NCI-H2171 treated with DMSO at 0.1 percent for 48 hours (cell line): ENCODE measurements at places on chromosomes 3 and 15.

DNA sequence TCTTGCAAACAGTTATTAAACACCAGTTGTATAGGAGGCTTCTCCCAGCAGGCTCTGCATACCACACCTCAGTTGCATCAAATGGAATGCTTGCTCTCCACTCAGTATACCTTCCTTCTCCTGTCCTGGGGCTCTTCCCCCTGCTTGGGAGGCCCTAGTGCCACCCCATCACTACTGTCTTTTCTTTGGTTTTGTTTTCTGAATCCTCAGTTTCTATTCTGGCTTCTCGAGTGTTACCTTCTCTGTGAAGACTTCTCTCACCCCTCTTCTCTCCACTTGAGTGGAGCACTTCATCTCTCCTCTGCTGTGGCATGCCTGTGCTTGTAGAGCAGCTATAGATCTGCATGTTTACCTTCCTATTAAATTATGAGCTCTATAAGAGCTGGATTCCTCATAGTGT is 75.7 kb upstream of the TPRG1 start:
- DNase-seq = no peak

DNA sequence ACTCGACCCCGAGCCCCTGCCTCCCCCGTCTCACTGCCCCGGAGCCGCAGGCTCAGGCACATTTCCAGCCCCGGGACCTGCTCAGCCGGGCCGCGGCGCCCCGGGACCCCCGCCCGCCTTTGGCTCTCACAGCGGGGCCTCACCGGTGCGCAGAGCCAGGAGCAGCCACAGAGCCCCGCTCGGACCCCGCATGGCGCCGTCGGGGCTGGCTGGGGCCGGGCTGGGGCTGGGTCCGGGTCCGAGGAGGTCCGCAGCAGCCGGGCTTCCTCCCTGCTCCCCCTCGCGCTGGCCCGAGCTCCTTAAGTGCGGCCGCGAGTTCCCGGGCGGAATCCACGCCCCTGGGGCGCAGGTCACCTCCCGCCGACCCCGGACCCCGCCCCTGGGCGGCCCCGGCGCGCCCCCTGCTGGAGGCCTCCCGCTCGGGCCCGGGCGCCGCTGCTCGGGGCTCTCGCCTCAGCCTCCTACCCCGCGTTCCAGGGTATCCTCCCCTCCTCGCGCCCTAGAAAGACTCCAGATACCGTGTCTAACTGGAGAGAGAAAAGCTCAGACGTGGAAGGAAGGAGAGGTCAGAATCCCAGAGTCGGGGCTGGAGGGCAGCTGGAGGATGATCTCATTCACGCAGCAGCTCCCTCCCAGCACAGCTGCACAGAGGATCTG is at the start of gene MELTF:
MELTF (minus strand) TSS at position 307 of the 657 bp plus-strand sequence; CDS start at position 192, 115 bp downstream.
- peak; percentile 44 for DNase-seq

- no peak for DNase-seq
Observed at GRCh38 chr3:62098646-62099365, 274.5 kb downstream of the FEZF2 start.

DNA sequence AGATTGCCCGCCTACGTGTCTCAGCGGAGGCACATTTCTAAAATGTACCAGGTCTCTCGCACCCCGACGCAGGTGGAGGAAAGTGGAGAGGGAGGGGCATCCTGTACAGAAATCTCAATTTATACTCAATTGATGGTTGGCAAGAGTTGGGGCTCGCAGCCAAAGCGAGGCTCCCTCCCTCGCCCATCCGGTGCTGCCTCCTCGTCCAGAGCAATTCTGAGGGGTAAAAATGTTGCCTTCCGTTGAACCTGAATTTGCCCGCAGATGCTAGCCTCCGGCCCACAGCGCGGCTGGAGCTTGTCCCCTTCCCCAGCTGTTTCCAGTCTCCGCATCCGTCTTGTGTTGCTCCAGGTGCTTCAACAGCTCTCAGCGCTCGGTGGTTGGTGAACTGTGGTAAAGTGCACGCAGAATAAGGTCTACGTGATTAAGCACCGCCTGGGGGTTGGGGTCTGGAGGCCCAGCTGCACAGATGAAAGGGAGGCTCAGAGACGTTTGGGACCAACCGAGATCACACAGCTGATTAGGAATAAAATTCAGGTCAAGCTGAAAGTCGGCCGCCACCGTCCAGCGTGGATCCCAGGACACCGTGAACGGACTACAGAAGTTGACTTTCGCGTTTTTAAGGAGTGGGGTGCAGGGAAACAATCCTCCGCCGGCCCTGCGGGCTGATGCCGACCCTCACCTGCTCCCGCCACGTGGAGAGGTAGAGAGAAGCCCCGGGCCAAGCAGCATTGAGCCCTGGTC is 846 bp upstream of the POLG start:
- peak; percentile 79 for DNase-seq

DNA sequence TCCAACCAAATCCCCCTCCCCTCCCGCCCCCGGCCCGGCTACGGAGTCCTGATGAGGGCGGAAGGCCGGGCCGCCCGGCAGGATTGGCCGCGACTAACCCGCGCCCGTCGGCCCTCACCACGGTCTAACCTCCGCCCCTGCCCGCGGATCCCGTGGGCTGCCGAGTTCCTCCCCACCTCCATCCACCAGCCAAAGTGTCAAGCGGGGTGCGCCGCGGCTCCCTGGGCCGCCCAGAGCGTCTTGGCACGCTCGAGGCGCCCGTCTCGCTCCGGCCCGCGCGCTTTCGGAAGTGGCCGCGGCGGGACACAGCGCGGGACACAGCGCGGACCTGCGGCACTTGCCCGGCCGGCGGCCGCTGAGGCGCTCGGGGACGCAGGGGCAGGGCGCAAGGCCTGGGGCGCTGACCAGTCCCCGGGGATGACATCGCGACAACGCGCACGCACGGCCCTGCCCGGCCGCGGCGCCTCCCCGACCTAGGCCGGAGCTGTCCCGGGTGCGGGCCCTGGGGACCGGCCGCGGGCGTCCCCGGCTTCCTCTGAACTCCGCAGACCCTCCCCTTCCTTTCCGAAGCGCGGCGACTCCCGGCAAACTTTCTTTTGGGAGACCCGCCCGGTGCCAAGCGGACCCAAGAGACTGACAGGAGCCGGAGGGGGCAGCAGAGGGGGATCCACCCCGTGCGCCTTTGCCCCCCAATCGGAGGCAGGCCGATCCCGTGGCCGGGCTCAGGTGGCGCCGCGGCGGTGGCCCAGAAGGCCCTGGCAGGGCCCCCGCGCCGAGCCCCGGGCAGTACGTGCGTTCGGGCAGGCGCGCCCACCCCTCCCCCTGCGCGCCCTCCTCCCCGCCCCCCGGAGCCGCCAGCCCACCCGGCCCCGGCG is 112.8 kb upstream of the ICE2 start:
- peak; percentile 53 for DNase-seq
